Muscle of back (tissue), 13 donors: ENCODE measurements at places on chromosomes 5 and 9. TPM values are rescaled to one million over a fixed set of nuclear protein-coding genes. Genes with fewer than 3 reads are reported as not detected.
A peak's percentile ranks its signal among the peaks of the same experiment; 100 is the strongest.

DNA sequence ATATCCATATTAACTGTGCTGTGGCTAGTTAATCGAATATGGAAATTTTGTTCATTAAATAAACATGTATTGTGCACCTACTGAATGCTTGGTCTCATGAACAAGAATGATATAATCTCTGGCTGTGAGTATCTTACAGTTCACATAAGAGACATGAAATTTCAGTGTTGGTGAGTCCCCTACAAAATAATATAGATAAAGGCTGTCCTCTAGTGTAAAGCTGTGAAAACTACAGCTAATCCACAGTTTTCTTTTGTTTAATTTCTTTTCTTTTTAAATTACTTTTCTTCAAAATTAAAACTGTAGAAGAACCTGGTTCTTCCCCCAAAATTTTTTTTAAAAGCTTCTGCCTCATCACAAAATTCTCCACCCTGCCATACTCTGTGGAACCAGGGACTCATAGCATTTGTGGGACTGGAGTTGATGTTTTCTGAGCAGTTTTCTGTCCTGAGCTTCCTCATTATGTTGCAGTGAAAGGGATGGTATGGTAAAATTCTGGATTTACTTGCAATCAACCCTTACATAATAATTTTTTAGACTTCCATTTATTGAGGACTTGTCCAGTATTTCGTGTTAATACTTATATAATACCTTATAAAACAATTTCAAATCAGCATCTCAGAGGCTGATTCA, 135.0 kb downstream of the STK32A start:
- no peak for DNase-seq

GRCh38 chr5:160692271-160692670, 159.7 kb downstream of the ATP10B start:
- DNase-seq = no peak

- DNase-seq = no peak
Observed at GRCh38 chr9:38254151-38254550, 138.4 kb upstream of the ALDH1B1 start.

DNA sequence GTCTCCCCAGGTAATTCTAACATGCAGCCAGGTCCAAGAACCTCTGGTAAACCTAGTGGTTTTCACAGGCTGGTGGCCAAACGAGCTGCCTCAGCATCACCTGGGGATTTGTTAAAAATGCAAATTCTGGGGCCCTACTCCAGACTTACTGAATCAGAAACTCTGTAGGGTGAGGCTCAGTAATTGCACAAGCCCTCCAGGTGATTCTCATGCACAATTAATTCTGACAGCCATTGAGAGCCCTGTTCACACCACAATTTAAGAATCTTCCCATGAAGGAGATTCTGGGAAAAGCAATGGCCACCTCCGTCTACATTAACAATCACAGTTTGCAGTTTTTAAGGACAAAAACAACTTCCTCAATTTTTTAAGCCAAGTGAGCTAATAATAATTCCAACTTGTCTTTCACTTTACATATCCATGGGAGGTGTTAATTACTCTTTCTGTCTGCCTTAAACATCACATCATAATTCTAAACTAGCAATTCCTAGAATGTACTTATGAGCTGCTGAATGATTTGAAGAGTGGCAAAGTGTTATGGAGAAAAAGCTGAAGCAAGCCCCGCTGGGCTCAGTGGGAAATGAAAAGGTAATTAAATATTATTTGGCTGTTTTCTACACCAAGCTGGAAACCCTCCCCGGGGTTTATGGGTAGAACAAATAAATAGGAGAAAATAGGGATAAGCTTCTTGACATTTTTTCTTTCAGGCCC, 70.0 kb downstream of the GLDC start:
- no peak for DNase-seq

GRCh38 chr9:124659099-124659659, 111.9 kb downstream of the NR6A1 start:
- peak; percentile 86 for DNase-seq

GRCh38 chr5:120479066-120479465, 15.0 kb downstream of the PRR16 start:
- DNase-seq = no peak

GRCh38 chr9:106065136-106065535, 370.8 kb downstream of the TMEM38B start:
- peak; percentile 18 for DNase-seq

DNA sequence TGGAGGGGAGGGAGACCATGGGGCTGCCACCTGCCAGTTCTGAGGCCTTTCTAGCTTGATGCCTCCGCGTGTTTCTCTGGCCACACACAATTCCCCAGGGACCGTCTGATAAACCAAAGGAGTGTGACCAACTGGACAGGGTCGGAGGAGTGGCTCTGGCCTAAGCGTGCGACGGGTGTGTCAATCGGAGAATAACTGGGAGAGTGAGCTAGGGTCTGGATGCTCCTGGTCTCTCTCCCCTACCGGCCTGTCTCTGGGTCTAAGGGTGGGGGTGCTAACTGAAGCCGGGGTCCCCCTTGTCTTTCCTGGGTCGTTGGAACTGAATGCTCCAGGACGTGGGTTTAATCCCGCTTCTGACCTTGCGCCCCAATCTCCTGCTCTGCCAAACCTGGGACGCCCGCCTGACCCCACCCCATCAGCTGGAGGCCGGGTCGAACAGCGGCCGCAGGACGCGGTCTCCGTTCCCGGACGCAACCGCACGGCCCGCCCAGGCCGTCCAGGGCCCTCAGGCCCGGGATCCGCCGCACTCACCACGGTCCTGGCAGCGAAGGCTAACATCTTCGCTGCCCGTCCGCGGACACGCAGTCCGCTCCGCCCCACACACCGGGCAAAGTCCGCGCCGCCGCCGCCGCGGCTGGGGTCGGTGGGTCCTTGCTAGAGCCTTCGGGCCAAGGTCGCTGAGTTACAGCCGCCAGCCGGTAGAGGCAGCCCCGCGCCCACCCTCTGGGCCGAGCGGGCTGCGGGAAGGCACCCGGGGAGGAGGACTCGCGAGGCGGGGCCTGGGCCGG, 447 bp downstream of the CRAT start:
- DNase-seq = no peak

- no peak for DNase-seq
Observed at GRCh38 chr5:53423724-53424123, 56.7 kb upstream of the FST start.

DNA sequence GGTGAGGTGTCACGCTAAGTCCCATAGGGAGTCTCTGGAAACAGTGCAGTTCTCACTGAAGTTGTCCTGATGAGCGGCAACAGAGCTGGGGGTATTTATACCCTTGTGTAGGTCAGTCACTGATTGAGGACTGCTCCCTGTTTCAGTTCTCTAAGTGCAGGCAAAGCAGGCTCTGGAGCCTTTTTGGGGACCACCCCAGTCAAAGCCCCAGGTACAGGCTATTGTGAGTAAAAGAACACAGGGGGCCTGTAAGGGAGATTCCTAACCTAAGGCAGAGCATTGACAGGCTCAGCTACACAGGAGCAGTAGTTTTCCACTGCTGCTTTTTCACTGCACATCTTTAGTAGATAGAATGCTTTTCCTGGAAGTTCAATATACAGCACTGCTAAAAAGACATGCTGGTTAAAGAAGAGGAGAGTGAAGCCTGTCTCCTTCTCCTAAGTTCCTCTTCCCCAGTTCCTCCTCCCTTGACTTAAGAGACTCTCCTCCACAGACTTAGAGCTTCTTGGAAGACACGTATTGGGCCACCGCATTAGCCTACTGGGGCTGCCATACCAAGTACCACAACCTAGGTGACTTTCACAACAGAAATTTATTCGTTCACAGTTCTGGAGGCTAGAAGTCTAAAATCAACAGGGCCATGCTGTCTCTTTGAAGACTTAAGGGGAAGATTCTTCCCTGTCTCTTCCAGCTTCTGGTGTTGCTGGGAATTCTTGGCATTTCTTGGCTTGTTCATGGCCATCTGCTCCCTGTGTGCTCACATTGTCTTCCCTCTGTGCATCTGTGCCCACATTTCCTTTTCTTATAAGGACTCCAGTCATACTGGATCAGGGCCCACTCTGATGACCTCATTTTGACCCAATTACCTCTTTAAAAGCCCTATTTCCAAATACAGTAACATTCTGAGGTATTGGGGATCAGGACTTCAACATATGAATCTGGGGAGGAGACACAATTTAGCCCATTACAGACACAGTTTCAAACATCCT, 221.0 kb downstream of the ESM1 start:
- no peak for DNase-seq

GRCh38 chr5:178467568-178468195, 122.5 kb downstream of the COL23A1 start:
- peak; percentile 84 for DNase-seq

DNA sequence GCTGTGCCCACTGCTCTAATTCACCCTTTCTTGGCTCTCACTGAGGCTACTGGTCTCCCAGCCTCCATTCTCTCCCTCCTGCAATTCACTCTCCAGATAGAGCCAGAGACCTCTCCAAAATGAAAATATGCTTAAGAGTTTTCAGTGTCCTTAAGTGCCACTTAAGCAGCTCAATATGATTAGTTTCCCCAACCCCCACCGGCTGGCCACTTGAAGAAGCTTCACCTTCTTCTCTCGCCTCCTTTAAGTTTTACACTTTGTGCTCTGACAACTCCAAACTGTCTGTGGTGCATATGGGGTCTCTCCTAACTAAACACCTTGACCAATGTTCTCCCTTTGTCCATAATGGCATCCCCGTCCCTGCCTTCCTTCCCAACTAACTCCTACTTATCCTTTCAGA, 53.4 kb downstream of the CDK5RAP2 start:
- no peak for DNase-seq

DNA sequence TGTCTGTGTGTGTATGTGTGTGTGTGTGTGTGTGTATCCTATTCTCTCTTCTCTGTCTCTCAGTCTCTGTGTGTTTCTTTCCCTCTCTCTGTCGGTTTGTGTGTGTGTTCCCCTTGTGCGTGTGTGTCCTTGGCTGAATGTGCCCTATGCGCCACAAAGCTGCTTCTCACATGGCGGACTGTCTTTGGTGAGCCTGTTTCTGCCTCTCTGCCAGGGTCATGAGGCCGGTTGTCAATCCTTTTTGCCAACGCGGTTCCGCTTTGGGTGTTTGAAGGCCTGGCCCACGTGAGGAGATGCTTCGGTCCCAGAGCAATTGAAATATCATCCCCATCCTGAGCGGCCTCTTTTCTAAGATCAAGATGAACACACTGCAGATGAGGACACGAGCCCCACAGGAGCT, 476.0 kb downstream of the SPATA31A7 start:
- no peak for DNase-seq

MSX2 gene
- 0.71 TPM for polyA plus RNA-seq

ECSCR gene
- polyA plus RNA-seq = 31.1 TPM

GPR151 gene
- not detected for polyA plus RNA-seq
